ENCODE measurements at places on chromosomes 4 and X.

GRCh38 chr4:181968371-181968770 lies 274.8 kb upstream of the TENM3 start:
- DNase-seq, result peak; percentile 57

- peak; percentile 54 for DNase-seq
Measured at GRCh38 chr4:7973545-7973981, 33.9 kb upstream of the AFAP1 start.

DNA sequence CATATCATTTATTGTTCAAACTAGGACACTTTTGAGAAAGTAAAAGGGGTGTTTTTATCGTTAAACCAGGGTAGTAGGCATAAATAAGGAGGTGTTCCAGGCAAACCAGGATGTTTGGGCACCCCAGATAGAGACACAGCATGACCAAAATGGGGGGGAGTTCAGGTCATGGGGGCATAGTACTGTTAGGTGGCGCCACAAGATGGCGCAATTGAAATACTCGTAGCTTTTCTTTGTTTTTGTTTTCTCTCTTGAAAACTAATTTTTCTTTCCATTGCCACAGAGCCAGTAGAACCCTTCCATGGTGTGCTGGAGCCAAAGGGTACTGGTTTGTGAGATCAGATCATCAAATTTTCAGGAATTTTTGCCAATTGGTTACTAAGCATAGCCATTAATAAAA lies 283.4 kb downstream of the BCOR start:
- DNase-seq, result peak; percentile 51

GRCh38 chrX:139889760-139890159 lies 43.1 kb downstream of the ATP11C start:
- peak; percentile 33 for DNase-seq

GRCh38 chr4:145219090-145219489 lies 38.7 kb upstream of the OTUD4 start:
- no peak for DNase-seq

DNA sequence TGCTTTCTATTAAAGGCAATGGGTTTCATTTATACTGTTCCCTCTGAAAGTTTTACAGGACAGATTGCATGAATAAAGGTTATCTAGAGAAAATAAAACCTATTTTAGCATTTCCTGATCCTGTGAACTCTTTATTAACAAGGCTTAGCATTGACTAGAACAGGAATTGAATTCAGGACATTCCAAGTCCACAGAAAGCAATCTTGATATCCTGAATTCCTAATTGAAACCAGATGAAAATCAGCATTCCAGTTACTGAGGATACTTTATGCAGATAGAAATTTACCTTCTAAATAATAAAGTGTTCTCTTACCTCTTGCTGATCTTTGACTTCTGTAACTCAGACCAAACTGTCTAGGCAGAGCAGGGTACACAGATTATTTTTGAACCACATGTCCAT lies 151.4 kb downstream of the ZNF518B start:
- DNase-seq, result peak; percentile 6
